ENCODE measurements at places on chromosomes 5 and 9.

DNA sequence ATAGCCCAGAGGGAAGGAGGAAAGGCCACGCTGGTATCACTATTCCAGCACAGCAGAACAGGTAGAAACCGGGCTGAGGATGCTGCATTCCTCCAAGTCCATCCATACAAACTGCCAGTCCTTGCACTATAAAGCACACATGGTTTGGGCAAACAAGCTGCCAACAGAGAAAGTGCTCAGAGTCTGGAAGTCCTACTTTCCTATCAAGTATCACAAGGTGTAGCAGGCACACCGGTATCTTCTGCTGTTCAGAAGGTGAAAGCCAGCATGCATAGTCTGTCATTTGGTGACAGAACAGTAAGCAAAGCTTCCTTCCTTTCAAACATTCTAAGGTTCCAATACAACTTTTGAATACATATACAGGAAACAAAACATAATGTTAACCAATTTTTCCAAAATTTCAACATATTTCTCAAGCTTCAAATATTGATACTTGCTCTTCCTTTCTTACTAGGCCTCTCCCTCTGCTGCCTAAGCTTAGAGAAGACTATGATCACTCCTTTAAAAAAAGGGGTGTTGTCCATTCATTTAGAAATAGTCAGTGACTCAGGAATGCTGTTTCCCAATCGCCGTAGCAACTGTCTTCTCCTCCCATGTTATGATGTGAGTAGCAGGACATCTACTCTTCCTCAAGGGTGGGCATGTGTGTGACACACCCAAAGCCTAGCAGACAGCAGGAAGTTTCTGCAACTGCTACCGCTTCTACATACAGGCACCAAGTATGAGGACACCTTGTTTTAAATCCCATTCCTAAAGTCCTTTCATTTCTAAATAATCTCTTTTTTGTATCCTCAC lies 14.7 kb downstream of the DIAPH1 start:
- peak; percentile 34 for DNase-seq

- DNase-seq: no peak
Observed at GRCh38 chr5:160237571-160238093, 8.3 kb downstream of the FABP6 start.

DNA sequence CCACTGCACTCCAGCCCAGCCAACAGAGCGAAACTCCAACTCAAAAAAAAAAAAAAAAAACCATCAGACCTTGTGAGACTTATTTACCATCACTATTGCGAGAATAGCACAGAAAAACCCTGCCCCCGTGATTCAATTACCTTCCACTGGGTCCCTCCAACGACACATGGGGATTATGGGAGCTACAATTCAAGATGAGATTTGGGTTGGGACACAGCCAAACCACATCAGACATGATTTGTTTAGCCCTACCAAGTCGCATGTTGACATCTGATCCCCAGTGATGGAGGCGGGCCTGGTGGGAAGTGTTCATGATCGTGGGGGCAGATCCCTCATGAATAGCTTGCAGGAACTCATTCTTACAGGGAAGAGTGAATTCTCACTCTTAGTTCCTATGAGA lies 26.6 kb downstream of the MYO10 start:
- DNase-seq: no peak

- peak; percentile 59 for DNase-seq
Observed at GRCh38 chr5:172106511-172107356, 81.3 kb downstream of the STK10 start.

- DNase-seq: no peak
Observed at GRCh38 chr5:34695275-34696027, 39.3 kb downstream of the RAI14 start.

- DNase-seq: no peak
Observed at GRCh38 chr9:72262063-72262462, 102.9 kb downstream of the ZFAND5 start.

DNA sequence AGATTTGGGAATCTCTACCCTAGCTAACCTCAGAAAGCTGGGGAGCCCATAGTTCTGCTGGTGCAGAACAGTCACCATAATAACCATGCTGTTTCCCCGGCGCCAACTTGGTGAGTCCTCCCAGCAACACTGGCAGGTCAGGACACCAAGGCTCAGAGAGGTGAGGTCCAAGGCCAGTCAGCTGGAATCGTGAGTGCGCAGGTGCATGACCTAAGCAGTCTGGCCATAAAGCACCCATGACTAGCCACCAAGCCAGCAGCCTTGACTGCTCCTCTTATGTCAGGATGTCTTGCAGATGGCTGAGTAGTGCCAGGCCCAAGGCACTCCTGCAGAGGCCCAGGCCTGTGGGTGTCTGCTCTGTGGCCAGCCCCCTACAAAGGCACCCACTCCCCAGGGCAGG lies 2.6 kb downstream of the RNF44 start:
- DNase-seq: no peak

DNA sequence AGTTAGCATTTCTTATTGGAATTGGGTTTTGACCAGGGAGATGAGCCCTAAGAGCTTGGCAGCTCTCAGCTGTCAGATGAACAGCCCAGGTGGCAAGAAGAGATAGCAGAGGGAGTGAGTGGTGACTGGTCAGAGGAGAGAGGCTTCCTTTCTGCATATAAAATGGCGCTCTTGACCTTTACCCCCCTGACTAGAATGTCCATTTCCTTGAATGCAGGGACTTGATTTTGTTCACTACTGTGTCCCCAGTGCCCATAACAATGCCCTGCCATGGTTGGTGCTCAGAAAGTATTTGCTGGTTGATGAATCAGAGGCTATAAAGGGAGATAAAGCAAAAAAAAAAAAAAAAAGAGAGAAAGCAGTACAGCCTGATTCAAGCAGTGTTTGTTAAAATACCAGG lies 7.2 kb downstream of the CHMP5 start:
- DNase-seq: no peak

DNA sequence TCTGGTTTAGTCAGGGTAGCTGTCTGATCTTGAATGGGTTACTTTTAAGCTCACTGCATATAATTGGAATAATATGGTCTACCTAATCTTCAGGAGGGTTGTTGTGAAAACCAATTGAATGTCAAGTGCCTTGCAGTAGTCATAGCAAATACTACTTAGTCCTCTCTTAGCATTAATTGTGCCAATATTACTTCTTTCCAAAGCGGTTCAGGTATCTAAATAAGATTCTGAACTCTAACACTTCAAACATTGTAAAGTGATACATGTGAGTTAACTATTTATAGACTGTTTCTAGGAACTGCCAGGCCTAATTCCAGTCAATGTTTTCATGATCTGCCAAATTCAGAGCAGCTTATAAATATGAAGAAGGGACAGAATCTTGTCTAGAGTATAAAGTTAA lies 140.2 kb downstream of the SH3GL2 start:
- no peak for DNase-seq

GRCh38 chr5:2003206-2003605 lies 120.5 kb upstream of the IRX4 start:
- DNase-seq: no peak

- DNase-seq: peak; percentile 68
Observed at GRCh38 chr9:131678499-131679111, 61.3 kb downstream of the RAPGEF1 start.

- DNase-seq: peak; percentile 24
Observed at GRCh38 chr5:74424162-74424868, 216.2 kb downstream of the ENC1 start.

GRCh38 chr9:71752352-71752751 lies 16.0 kb downstream of the CEMIP2 start:
- no peak for DNase-seq

DNA sequence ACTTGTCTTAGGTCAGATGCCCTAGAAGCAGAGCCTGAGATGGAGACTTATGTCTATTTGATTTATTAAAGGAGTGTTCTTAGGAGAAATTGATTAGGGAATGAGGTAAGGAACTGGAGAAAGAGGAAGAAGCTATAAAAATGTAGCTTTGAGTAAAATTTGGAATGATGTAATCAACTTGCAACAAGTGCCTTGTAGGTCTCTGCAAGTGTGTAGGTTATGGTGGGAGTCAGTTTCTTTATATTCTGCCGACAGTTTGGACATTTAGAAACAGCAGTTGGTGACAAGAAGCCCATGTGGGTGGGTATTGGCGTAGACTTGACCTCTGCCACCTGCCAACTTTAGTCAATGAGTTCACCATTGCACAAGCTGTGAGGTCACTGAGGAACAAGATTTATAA lies 986.5 kb downstream of the CDH18 start:
- DNase-seq: no peak
